ENCODE measurements at places on chromosomes 7 and 10.
A peak's percentile ranks its signal among the peaks of the same experiment; 100 is the strongest.

- DNase-seq = no peak
Observed at GRCh38 chr10:117860823-117861222, 185.9 kb downstream of the RAB11FIP2 start.

GRCh38 chr10:5744849-5745248 lies 60.2 kb downstream of the TASOR2 start:
- DNase-seq = no peak

DNA sequence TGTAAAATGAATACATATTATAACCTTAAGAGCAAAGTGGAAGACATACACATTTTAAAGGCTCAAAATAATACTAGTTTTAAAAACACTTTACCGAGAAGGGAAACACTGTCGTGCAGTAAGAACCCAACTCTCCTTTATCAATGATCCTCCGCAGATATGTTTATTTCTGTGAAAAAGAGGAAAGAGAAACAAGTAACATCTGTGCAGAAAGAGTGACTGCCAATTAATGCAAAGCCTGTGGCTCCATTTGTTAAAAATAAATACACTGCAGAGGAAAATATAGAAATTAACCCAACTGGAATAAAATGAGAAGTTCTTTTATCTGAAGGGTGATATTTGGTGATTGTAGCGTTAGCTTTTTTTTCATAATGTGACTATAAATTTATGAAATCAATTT lies 62.7 kb downstream of the HGF start:
- DNase-seq = no peak

DNA sequence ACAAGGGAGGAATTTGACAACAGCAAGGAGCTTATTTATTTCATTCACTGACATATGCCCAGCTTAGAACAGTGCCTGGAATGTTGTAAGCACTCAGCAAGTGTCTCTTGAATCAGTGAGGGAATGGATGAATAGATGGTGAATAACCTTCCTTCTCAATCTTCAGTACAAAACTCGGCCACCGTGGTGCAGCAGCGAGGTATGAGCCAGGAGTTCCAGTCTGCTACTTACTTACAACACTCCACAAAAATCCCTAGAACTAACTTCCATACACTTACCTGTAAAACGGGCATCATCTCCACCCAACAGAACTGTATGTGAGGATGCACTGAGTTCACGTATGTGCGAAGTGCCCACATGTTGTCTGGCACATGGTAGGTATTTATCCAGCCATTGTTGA lies 237.4 kb downstream of the WDR11 start:
- DNase-seq = no peak

DNA sequence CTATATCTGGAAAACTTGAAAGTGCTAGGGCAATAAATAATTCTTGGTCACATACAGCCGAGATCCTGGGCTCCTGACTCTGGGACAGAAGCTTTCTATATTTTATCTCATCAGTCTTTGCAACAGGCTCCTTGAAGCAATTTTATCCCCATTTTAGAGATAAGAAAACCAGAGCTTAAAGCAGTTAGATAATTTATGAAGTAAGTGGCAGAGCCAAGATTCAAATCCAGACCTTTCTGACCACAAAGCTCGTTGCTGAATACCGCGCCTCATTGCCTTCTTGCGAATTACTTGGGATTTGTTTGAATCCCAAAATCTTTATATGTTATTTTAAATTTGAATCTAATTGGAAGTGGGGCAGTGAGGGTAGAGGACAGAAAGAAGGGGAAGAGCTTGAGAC lies 106.0 kb downstream of the TCF7L2 start:
- no peak for DNase-seq

- DNase-seq = no peak
Observed at GRCh38 chr7:154686305-154686704, 316.6 kb downstream of the PAXIP1 start.

DNA sequence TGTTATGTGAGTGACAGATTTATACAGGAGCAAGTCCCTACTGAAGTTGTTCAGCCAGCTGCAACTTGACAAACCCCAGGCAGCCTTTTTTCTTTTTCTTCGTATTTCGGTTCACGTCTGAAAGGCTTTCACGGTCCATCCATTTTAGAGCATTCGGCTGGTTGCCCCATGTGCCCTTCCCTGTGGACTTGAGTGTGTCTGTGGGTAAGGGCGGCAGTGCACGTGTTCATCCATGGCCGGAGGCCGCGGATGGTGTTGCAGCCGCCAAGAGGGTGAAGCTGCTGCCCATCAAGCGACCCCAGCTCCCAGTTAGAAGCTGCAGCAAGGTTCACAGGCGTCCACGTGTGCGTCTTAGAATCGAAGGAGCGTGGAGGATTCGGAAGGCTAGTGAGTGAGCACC lies 35.9 kb downstream of the PPP2R2D start:
- no peak for DNase-seq

GRCh38 chr7:13879143-13879542 lies 110.3 kb downstream of the ETV1 start:
- no peak for DNase-seq

DNA sequence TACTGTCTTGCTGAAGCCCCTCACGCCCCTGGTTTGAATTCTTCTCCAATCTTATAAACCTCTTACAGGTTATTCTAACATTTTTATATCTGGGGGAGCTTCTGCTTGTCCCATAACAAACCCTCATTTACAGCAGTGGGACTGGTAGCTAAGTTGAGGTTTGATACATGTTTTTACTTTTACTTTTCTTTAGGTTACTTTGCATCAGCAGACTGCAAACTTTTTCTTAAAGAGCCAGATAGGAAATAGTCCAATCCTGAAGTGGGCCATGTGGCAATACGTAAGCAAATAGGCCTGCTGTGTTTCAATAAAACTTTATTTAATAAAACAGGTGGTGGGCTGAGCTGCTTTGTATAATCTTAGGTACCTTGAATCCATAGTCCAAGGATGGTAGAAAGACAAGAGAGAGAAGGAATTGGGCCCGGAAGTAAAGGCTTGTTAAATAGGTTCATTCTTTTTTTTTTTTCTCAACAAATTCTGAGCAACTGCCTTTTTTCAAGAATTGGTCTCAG lies 27.3 kb downstream of the RAB18 start:
- DNase-seq = no peak

GRCh38 chr10:85614981-85615380 lies 751.6 kb downstream of the GRID1 start:
- DNase-seq = no peak

DNA sequence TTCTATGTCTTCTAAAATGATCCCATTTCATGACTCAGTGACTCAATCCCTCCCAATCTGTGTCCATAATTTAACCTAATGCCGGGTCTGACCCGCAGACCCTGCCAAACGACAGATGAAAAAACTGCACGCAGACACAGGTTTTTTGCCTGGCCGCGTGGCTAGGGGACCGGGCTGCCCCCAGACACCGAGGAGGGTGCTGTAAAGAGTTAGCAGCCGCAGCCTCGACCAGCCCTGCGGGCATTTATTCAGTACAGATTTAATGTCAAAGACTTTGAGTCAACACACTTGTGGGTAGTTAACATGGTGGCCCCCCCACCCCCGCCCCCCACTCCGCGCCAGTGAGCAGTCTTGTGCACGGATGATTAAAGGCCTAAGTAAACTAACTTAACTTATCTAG lies 1324.7 kb downstream of the GATA3 start:
- DNase-seq = no peak

GRCh38 chr7:73885975-73886798 lies 25.2 kb downstream of the TMEM270 start:
- DNase-seq = peak; percentile 81

DNA sequence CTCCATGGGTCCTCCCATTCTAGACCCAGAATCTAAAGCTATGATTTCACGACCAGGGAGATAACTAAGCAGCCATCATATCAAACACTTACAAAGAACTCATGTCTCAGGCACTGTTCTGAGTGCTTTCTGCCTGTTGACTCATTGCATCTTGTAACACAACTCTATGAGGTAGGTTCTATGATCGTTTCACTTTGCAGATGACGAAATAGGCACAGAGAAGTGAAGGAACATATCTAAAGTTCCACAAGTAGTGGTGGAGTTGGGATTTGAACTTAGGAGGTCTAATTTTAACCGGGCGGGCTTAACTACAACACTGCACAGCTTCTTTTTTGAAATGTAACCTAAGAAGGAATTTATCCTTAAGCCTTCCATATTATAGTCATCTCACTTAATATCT lies 2.9 kb downstream of the RBP4 start:
- no peak for DNase-seq

DNA sequence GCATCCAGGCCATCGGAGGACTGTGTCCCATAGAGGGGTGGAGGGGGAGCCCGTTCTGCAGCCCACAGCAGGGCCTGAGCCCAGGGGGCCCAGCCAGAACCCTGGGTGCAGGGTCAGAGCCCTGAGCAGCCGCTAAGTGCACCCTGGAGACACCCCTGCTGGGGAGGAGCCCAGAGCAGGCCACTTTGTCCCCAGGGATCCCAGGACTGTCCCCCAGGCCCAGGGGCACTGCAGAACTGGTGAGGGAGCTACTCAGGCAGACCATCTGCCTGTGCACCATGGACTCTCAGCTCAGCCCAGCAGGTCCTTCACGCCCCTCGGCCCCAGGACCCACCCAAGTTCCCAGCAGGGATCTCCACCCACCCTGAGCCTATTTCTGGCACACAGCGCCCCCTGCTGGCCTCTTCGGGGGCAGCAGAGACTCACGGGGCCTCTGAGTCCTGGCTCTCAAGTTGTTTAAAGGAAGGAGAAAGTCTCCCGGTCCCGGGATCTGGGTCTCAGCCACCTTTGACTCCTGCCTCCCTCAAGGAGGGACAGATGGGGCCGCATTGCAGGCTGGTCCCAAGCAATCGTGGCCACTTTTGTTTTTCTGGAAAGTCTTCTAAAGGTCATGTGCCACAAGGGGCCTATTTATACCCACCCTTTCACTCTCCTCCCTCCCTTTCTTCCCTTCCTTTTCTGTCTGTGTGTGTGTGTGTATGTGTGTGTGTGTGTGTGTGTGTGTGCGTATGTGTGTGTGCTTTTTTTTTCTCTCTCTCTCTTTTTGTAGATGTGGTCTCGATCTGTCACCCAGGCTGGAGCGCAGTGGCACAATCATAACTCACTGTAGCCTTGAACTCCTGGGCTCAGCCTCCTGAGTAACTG lies 90.3 kb downstream of the MYL10 start:
- DNase-seq = peak; percentile 41

- no peak for DNase-seq
Observed at GRCh38 chr10:116833986-116834985, 15.0 kb upstream of the ENO4 start.

DNA sequence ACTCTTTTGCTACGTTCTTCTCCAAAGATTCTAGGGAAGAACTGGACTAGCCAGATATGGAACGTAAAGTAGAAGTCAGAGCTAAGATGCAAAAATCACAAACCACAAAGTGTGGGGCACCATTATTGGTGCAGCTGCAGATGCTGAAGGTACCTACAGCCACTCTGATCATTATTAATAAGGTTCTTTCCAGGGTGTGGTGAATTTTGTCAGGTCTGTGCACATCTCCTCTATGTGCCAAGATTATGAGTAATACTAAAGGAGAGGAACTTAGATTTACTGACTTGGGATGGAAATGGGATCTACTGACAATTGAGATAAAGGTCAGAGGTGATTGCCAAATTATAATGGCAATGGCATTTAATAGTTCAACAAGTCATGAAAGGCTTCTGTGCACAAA lies 148.2 kb downstream of the RAPGEF5 start:
- no peak for DNase-seq

- DNase-seq = no peak
Observed at GRCh38 chr7:112080441-112080840, 125.8 kb downstream of the DOCK4 start.

- DNase-seq = no peak
Observed at GRCh38 chr7:77575187-77575586, 38.1 kb downstream of the PTPN12 start.

GRCh38 chr7:106723398-106723797 lies 62.4 kb upstream of the CCDC71L start:
- DNase-seq = no peak

- DNase-seq = no peak
Observed at GRCh38 chr10:109922358-109922975, 844 bp downstream of the XPNPEP1 start.

- DNase-seq = no peak
Observed at GRCh38 chr7:124692425-124692824, 73.2 kb downstream of the GPR37 start.

- no peak for DNase-seq
Observed at GRCh38 chr7:117673839-117674238, 194.0 kb downstream of the CFTR start.

GRCh38 chr7:100130608-100131453 lies 4.1 kb downstream of the MBLAC1 start:
- DNase-seq = peak; percentile 73

Data from hindlimb muscle (tissue), 1 donor.